Activated B cell treated with CpG ODN at 0.5 μM for 24 hours (primary cell): ENCODE measurements at places on chromosomes 7 and 10. TPM values are rescaled to one million over a fixed set of nuclear protein-coding genes. Genes with fewer than 3 reads are reported as not detected.

The LBX1 gene
- not detected in 2 replicates for total RNA-seq

DNA sequence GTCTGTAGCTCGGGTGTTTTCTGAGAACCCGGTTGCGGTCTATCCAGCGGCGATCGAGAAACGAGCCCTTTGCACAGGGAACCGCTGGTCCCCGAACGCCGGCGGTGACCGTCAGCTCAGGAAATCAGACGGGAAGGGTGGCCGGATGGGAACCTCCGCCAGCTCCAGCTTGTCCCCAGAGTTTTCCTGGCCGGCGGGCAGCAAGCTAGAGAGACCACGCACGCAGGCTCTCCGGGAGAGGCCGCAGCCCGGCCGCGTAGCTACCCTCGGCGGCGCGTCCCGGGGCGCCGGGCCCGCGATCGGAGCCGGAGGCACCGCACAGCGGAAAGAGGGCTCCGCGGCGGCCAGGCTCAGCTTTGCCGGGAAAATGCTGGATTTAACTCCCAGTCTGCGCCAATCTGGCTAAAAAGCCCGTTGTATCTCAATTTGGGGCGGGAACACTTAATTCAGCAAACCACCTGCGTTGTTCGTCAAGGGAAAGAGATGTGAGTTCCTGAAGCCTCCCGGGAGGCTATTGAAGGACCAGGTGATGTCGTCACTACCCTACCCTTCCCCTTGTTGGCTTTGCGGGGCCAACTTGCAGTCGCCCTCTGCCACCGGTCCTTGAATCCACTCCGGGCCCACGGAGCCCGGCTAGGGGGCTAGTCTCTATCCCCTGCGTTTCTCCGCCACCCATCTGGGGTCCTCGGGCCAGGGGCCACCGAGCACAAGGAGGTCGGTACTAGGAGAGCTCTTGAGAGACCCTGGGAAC lies 859 bp upstream of the CH25H start:
- no peak overlapping the region for H3K27ac ChIP-seq
- peaks cover 49% of the 10 kb centered on the region for H3K27me3 ChIP-seq
- H3K4me3 ChIP-seq, result peak overlapping the region; percentile 83
- H3K4me1 ChIP-seq, result peaks cover 27% of the 10 kb centered on the region

GRCh38 chr10:52136921-52137320 lies 177.2 kb upstream of the DKK1 start:
- no peak overlapping the region for H3K27ac ChIP-seq
- no peak for DNase-seq
- H3K36me3 ChIP-seq, result no peaks in the 10 kb centered on the region
- H3K4me1 ChIP-seq, result no peaks in the 10 kb centered on the region
- H3K27me3 ChIP-seq, result no peaks in the 10 kb centered on the region

- no peak for DNase-seq
- no peaks in the 10 kb centered on the region for H3K27me3 ChIP-seq
- H3K4me3 ChIP-seq, result no peak overlapping the region
- peaks cover 16% of the 10 kb centered on the region for H3K4me1 ChIP-seq
- H3K36me3 ChIP-seq, result peaks cover 57% of the 10 kb centered on the region
- H3K27ac ChIP-seq, result peak overlapping the region; percentile 53
These were observed 30.1 kb downstream of the DENND11 start for GRCh38 chr7:141671705-141672496.

DNA sequence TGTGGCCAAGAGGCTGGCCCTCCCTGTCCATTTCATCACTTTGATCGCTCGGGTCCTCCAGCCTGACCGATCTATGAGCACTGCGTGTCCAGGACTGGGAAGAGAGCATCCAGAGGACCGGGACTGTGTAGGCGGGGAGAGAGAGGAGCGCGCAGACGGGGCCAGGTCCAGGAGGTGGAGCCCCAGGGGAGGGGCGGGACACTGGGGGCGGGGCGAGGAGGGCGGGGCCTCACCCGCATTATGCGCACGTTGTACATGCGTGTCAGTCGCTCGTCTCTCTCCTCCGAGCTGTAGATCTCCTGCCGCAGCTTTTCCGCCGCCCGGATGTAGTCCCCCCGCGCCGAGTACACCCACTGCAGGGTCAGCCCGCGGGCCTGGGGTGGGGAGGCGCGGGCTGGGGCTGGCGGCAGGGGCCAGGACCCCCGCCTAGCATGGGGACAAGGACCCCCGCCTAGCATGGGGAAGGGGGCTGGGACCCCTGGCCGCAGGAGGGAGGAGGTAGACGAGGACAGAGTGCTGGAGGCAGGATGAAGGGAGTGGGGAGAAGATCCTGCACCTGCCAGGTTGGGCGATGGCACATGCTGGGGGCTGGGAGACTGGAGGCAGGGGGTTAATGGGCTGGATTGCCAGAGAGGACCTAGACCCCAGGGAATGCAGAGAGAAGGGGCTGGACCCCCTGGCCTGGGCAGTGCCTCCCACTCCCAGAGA lies 14.3 kb downstream of the MOSPD3 start:
- no peak overlapping the region for H3K27ac ChIP-seq
- H3K27me3 ChIP-seq, result no peaks in the 10 kb centered on the region
- peaks cover 10% of the 10 kb centered on the region for H3K4me1 ChIP-seq
